Activated CD4-positive, alpha-beta T cell treated with anti-CD3 and anti-CD28 coated beads, Interleukin-2, amount 10 ng/mL, durations not matched to agents 7 days and 5 days (primary cell): ENCODE measurements at places on chromosomes 12 and 14. TPM values are rescaled to one million over a fixed set of nuclear protein-coding genes. Genes with fewer than 3 reads are reported as not detected.

DNA sequence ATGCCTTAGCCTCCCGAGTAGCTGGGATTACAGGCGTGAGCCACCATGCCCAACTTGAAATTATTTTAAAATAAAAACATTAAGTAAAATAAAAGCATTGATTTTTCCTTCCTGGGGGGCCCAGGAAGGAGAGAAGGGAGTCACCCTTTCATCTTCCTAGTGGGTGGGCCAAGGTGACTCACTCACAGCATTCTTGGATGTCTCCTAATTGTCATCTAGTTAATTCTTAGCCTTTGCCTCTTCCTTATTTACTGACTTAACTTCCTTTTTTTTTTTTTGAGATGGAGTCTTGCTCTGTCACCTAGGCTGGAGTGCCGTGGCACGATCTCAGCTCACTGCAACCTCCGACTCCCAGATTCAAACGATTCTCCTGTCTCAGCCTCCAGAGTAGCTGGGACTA lies 29.2 kb downstream of the TMEM120B start:
- no peak for DNase-seq

ANG gene
- 1.6 TPM for total RNA-seq

DNA sequence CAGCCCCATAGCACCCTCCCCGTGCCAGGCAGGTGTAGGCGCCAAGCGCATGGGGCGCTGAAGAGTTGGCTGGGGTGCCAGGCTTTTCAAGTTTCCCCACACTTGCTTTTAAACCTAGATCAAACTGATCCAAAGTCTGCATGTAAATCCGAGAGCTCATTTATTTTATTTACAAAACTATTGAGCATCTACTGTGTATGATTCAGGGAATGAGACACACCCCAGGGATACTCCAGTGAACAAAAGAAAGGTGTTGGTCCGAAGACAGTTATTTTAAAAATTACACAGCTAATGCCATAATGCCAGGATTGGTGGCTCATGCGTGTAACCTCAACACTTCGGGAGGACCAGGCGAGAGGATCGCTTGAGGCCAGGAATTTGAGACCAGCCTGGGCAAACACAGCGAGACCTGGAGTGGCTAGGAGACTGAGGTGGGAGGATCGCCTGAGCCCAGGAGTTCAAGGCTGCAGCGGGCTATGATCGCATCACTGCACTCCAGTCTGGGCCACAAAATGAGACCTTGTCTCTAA lies 780 bp upstream of the SLC41A2 start:
- DNase-seq: no peak

MANSC4 gene
- total RNA-seq: not detected

GALNT6 gene
- total RNA-seq: 17.5 TPM

- DNase-seq: peak; percentile 77
Measured at GRCh38 chr12:12807970-12808702, 5.0 kb upstream of the DDX47 start.

LBHD2 gene
- not detected for total RNA-seq

OR6C2 gene
- not detected for total RNA-seq
